Thyroid gland (tissue), 4 donors: ENCODE measurements at places on chromosomes 16 and 17.

GRCh38 chr16:25027781-25028180 is 12.6 kb upstream of the ARHGAP17 start:
- no peaks in the 10 kb centered on the region for H3K36me3 ChIP-seq
- no peak overlapping the region for H3K27ac ChIP-seq
- H3K4me3 ChIP-seq, result no peak overlapping the region
- peaks cover 6% of the 10 kb centered on the region for H3K4me1 ChIP-seq
- H3K27me3 ChIP-seq, result no peaks in the 10 kb centered on the region
- no peak for DNase-seq

DNA sequence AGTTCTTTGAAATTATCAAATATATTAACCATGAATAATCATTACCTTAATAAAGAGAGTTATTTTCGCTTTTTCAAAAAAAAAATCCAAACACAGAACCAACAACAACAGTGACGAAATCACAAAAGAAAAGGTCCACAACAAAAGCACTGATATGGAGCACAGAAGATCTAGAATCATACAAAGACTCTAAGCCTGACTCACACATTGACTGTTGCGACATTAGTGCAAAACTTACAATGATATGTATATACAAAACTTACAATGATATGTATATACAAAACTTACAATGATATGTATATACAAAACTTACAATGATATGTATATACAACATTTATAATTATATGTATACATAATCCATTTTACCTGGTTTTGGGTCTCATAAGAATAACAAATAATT is 117.7 kb downstream of the USP22 start:
- H3K27me3 ChIP-seq, result no peaks in the 10 kb centered on the region
- no peak for DNase-seq
- no peaks in the 10 kb centered on the region for H3K4me1 ChIP-seq

DNA sequence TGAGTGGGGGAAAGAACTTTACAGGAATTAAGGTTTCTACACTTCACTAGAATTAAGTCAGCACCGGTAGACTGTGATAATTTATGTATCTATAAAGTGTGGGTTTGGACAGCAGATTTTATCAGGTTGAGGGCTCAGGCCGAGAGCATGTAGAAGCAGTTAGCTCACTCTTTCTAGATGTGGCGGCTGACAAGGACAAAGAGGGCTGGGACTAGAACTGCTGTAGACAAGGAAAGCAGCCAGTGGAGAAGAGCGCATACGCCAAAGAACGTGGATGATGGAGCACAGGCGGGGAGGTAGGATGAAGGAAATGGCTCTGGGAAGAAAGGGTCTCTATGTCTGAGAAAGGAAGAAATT is 504 bp upstream of the GOSR1 start:
- no peak for DNase-seq
- H3K27me3 ChIP-seq, result no peaks in the 10 kb centered on the region
- peak overlapping the region; percentile 95 for H3K4me3 ChIP-seq

GRCh38 chr17:66450852-66451158 is 148.4 kb downstream of the PRKCA start:
- no peak overlapping the region for H3K27ac ChIP-seq
- H3K36me3 ChIP-seq, result no peaks in the 10 kb centered on the region
- DNase-seq, result no peak
- no peaks in the 10 kb centered on the region for H3K4me1 ChIP-seq
- no peak overlapping the region for H3K4me3 ChIP-seq
